ENCODE measurements at places on chromosomes 16 and 17.
A peak's percentile ranks its signal among the peaks of the same experiment; 100 is the strongest.

- DNase-seq = peak; percentile 8
These were observed 118.2 kb upstream of the KCNJ18 start for GRCh38 chr17:21573961-21574610.

DNA sequence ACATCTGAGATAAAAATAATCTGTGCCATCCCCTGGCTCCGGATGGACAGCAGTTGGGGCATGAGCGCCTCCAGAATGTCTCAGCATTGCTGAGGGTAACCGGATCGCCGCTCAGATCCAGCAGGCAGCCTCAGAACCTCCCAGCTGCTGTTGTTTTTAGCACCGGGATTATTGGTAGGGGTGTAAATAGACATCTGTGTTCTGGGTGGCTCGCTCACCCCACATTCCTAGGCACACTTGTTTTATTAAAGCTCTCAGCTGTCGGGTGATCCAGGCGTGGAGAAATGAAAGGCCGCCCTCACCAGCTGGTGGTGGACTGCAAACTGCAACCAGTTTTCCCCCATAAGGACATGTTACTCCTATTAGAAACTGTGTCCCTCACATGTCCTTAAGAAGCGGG, 32.1 kb downstream of the MYH3 start:
- no peak for DNase-seq

DNA sequence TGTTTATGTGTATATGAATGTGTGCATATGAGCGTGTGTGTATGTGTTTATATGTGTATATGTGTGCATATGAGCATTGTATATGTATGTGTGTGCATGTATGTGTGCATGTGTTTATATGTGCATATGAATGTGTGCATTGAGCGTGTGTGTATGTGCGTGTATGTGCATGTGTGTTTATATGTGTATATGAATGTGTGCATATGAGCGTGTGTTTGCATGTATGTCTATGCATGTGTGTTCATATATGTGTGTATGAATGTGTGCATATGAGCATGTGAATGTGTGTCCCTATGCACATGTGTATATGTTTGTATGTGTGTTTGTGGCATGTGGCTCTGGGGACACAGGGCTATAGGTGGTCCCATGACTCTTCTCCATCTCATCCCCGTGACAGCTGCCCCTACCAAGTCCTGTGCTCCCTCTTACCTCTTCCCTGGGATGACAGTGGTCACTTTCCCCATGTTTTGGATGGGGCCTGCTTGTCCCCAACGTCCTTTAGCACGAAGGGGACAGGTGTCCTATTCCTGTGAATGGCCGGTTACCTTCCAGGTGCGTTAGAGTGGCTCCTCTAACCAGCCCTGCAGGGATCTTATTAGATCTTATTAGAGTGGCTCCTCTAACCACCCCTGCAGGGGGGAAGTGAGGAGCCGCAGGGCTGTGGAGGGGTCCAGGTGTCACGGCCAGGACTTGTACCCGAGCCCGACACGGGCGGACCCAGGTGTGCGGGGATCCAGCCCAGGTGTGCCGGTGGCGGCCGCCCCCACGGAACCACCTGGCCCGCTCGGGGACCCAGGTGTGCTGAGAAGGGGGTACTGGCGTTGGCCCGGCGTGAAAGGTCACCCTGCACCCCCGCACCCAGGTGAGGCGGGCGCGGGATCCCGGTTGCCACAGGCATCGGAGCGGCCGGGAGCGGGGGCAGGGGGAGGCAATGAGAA, 105.6 kb downstream of the SEC14L1 start:
- no peak for DNase-seq

DNA sequence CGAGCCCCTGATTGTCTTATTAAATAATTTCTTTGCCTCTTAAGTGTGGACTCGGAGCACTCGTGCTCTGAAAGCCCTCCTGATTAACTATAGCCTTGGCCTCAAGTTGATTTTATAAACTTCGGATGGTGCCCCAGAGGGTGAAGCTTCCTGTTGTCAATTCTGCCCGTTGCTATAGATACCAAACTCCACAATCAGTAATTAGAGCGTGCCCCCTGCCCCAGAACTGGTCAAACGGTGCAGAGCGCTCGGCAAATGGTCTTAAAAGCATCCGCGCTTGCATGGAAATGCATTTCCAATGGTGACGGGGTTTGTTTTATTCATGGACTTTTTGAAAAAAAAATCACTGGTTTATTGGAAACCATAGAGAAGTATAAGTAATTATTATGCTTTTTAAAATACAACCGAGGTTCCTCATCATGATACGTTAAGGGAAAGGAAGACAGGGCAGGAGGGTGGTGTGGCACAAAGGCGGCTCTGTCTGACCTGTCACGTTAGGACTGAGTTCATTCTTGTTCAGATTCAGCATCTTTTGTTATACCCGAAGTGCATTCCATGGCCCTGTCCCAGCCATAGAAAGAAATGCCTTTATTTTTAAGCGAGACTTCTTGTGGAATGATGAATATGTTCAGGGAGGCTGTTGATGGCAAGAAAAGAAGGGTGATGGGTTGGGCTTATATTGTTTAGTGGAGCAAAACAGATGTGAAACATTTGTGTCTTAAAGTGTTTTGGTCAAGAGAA, 476.4 kb downstream of the MAF start:
- DNase-seq = no peak

- DNase-seq = no peak
These were observed 64.0 kb downstream of the DYNLRB2 start for GRCh38 chr16:80604600-80605355.

DNA sequence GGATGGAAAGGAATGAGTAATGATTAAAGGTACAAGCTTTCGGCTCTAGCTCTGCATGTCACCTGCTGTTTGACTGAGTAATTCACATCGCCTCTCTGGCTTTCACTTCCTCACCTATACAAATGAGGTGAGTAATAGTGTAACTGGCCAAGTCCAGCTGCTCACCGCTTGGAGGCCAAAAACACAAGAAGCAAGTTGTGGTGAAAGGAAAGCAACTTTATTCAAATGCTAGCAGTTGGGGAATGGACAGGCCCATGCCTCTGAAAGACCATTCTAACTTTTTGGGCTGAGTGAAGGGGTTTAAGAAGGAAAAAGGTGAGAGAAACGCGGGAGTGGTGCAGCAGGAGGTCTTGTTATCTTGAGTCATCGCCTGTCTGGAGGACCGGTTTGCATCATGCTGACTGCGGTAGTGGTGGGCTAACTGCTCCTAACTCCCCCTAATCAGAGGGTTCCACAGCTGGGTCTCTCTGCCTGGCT, 45.7 kb upstream of the CSNK2A2 start:
- no peak for DNase-seq

DNA sequence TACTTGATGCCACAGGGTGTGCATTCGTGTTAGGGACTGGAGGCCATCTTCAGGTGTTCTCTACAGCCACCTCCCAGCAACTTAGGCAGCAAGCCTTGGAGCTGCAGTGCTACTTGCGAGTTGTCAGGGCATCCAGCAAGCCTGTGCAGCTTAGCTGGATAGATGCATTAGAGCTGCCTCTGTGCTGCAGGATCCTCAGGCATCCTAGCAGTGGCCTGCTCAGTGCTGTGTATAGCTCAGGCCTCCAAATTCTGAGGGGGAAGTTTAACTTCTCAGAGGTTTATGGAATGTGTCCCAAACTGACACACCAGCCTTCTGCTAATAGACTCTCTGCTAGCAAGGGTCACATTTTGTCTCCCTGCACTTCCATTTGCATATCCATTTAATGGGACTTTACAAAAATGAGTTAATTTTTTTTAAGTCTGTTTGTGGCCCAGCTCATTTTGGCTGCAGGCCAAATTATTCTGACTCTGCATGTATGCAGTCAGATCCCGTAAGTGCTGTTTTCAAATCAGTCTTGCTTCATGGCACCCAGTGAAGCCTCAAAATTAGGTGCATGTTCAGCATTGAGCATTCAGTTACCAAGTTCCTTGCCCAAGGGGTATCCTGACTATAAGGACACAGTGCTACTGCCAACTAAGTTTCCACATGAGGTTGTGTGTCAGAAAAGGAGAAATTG, 6.8 kb downstream of the GABARAPL2 start:
- no peak for DNase-seq

GRCh38 chr17:20008242-20009051, 712 bp upstream of the SPECC1 start:
- peak; percentile 6 for DNase-seq

GRCh38 chr17:45171338-45172231, 9.9 kb downstream of the HEXIM2 start:
- DNase-seq = no peak

- no peak for DNase-seq
These were observed 10.6 kb downstream of the SLC16A3 start for GRCh38 chr17:82239401-82239925.

- DNase-seq = no peak
These were observed 175.2 kb downstream of the KCNJ2 start for GRCh38 chr17:70344386-70345060.

Data from T-helper 9 cell (primary cell).